ENCODE measurements at places on chromosomes 1 and 21. TPM values are rescaled to one million over a fixed set of nuclear protein-coding genes. Genes with fewer than 3 reads are reported as not detected.

The ATP6V1G3 gene
- total RNA-seq: 0.71 TPM

The ANGPTL3 gene
- total RNA-seq: not detected

The GJA8 gene
- not detected for total RNA-seq

The SNX7 gene
- 4.4 TPM for total RNA-seq

The OR10Z1 gene
- not detected for total RNA-seq

- H3K27me3 ChIP-seq: no peaks in the 10 kb centered on the region
- no peak for DNase-seq
- no peaks in the 10 kb centered on the region for H3K4me1 ChIP-seq
- no peak overlapping the region for H3K4me3 ChIP-seq
- no peak overlapping the region for H3K27ac ChIP-seq
Measured at GRCh38 chr1:205147191-205147835, 25.5 kb upstream of the RBBP5 start.

DNA sequence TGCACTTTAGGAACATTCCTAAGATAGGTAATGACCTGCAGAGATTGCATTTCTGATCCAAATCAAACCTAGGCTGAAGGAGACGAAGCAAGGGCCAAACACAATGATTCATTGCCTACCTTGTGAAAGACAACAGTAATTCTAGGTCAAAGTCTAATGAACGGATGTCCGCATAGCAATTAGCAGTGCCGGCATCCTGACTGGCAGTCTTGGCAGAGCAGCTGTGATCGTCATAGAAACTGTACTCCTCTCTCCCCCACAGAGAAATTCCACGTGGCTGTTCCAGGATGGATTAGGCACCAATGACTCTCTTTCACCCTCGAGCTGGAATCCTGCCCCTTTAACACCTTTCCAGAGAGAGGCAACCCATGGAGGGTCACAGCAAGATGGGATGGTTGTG, 28.9 kb upstream of the VAV3 start:
- H3K36me3 ChIP-seq: no peaks in the 10 kb centered on the region
- no peak overlapping the region for H3K4me3 ChIP-seq
- H3K27ac ChIP-seq: no peak overlapping the region

DNA sequence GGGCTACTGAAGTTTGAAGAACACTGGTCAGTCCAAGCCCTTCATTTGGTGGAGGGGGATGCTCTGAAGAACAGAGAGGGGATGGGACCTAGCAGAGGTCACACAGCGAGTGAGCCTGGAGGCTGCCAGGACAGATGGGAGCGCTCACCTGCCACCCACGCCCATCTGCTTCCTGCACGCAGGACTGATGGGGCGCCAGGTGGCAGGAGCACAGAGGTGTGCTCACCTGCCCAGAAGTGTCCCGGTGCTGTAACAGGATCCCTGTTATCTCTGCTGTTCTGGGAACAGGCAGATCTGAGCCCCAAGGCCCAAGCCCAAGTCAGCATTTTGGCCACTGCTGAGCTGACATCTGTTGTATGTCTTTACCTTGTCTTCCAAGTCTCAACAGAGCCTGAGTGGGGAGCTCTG, 40.5 kb downstream of the EPHB2 start:
- no peak overlapping the region for H3K4me3 ChIP-seq
- no peaks in the 10 kb centered on the region for H3K4me1 ChIP-seq
- no peak overlapping the region for H3K27ac ChIP-seq

- H3K4me1 ChIP-seq: peaks cover 23% of the 10 kb centered on the region
- H3K36me3 ChIP-seq: no peaks in the 10 kb centered on the region
- no peak overlapping the region for H3K4me3 ChIP-seq
- DNase-seq: no peak
- no peaks in the 10 kb centered on the region for H3K27me3 ChIP-seq
- H3K27ac ChIP-seq: no peak overlapping the region
Measured at GRCh38 chr1:27004471-27005165, 8.0 kb downstream of the TENT5B start.

DNA sequence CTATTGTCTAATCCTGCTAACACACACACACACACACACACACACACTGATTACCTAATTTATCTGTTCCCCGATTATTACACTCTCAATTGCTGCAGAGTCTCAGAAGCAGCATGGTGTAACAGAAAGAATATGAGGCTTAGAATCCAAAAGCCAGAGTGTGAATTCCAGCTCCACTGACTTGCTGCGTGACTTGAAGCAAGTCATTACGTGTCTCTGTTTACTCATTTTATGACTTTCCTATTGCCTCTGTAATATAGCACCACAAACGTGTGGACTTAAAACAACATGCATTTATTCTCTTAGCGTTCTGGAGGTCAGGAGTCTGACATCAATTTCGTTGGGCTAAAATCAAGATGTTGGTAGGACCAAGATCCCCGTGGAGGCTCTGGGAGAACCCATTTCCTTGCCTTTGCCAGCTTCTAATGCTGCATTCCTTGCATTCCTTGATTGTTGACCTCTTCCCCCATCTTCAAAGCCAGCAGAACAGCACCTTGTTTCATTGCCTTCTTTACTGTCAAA, 55.9 kb upstream of the ATP5PO start:
- no peaks in the 10 kb centered on the region for H3K36me3 ChIP-seq
- peaks cover 34% of the 10 kb centered on the region for H3K4me1 ChIP-seq
- no peak for DNase-seq
- no peaks in the 10 kb centered on the region for H3K27me3 ChIP-seq
- no peak overlapping the region for H3K4me3 ChIP-seq
- H3K27ac ChIP-seq: no peak overlapping the region

DNA sequence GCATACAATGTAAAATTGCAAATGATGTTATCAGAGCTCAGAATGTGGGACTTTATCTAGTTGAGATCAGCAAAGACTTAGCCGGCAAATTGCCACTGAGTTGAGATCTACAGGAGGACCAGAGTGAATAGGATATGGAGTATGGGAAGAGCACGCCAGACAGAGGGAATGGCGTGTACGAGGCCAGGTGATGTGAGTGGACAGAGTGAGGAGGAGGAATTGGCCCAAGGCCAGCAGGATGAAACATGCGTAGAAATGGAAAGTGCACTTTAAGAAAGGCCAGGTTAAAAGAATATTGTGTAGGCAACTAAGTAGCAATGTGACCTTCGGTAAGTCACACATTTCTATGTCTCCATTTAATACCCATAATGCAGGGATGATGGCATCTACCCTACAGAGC, 211.0 kb downstream of the ZP4 start:
- H3K27me3 ChIP-seq: no peaks in the 10 kb centered on the region
- no peak overlapping the region for H3K27ac ChIP-seq
- DNase-seq: no peak
- no peaks in the 10 kb centered on the region for H3K36me3 ChIP-seq
- no peak overlapping the region for H3K4me3 ChIP-seq

Data from A673 (cell line).